ENCODE measurements at places on chromosomes 6 and 20. TPM values are rescaled to one million over a fixed set of nuclear protein-coding genes. Genes with fewer than 3 reads are reported as not detected.
A peak's percentile ranks its signal among the peaks of the same experiment; 100 is the strongest.

GRCh38 chr6:68339488-68340131, 295.5 kb upstream of the ADGRB3 start:
- no peak for DNase-seq

GRCh38 chr6:31299511-31299910, 27.6 kb upstream of the HLA-C start:
- DNase-seq: no peak

- DNase-seq: no peak
Measured at GRCh38 chr20:59322585-59323454, 22.4 kb downstream of the EDN3 start.

Gene HLA-G
- not detected for total RNA-seq

Gene DEFB132
- total RNA-seq: not detected

DNA sequence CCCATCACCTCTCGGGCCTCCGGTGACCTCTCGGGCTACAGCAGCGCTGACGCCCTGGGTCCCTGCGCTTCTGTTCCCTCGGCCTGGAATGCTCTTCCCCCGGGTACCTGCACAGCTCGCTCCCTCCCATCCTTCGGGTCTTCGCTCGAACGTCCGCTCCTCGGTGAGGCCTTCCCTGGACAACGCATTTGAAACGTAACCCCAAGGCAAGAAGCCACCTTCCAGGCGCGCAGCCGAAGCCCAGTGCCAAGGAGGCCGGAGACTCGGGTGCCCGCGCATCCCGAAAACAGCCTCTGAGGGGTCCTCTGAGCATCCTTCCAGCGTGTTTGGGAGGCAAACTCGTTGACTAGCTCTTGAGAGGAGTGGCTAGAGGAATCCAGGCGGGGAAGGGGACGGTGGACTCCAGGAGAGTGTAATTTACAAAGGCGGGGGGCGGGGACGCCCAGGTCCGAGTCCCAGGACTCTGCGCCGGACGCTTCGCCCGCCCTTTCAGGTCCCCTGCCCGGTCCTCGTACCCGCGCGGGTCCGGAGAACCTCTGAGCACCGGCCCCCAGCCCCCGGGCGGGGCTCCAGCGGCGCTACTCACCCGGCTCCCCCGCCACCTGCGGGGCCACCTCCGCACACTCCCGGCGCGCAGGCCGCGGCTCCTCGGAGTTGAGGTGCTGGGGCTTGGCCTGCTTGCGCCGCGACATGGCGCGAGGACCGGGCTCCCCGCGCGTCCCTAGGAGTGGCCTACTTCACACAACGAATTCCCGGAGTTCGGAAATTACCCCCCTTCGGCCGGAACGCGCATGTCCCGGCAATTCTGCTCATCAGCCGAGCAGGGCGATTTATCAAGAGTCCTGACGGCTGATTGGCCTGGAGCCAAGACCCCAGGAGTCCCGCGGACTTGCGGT, 86.8 kb downstream of the ZFP64 start:
- peak; percentile 12 for DNase-seq

Gene THBS2
- 13.6 TPM for total RNA-seq

Gene SLC17A9
- total RNA-seq: 28.1 TPM

DNA sequence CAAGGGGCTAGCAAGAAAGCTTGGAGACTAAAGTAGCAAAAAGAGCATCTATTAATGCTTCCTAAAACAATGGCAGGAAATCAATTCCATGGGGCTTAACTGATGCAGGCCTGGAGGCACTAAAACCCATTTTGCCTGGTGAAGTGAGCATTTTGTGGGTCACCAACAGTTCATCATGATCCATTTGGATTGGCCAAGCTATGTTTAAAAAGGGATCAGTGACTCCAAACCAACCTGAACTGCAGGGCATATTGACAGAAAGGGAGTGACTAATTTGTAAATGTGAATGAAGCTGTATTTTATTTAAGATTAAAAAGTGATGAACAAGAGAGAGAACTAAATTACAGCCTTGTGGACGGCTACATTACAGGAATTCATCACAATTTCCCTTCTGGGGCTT, 132.0 kb downstream of the PCSK2 start:
- no peak for DNase-seq

- no peak for DNase-seq
Measured at GRCh38 chr6:18897350-18897749, 510.2 kb downstream of the RNF144B start.

DNA sequence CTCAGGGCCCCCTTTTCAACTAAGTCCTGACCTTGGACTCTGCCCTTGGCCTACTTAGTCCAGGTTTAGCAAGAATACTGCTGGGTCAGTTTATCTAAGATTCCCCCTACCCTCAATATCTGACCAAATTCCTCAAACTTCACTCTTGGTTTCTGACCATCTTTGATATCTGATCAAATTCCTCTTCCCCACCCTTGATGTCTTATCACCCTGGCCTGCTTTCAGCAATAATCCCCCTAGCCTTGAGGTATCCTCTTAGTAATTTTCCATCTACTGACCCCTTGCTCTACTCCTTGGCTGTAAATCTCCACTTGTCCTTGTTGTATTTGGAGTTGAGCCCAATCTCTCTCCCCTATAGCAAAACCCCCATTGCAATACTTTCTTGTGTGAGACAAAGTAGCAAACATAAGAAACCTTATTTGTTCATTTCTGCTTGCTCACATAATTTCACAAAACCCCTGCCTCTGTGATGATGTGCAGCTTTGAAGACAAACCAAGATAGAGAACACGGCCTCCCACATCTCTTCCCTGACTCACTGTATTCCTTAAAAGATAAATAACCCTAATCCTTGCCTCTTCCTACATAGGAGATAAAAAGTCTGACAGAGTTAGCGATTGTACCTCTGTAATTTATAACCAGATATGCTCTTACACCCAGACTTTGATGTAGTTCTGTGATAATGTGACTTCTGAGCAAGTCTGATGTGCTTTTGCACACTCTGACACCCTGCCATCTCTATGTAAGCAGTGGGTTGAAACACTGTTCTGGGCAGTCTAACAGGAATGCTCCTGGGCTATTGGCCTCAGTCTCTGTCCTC, 13.8 kb upstream of the IYD start:
- no peak for DNase-seq

DNA sequence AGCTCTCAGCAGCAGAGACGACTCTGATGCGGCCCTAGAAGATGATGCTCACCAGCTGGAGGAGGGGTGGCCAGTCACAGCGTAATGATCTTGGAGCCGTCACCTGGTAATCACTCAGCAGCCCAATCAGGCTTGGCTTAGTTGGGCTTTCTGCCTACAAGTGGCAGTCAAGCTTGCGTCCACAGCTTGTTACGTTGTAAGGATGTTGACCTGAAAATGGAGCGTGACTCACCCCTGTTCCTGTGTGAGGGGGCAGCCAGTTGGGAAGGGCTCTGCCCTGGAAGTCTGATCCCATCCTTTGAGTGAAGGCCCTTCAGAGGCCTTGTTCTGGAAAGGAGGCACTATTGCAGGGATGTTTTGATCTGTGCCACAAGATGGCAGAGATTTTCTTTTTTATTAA, 49.8 kb downstream of the SPATA2 start:
- no peak for DNase-seq

Gene MATN4
- total RNA-seq: not detected

DNA sequence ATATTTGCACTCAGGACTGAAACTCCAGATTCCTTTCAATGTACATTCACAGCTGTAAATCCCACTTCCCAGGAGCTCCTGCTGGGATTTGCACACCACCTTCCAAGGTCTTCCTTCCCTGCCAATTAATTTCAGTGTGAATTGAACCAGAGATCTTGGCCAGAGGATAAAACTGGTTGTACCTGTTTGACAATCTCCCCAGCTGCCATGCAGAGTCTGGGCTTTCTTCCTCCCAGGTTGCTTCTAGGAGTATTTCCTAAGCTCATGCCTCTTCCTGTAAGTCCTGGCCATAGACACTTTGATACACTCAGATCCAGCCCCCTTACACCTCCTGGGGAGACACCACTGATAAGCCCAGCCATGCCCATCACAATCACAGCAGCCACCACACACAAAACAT, 15.6 kb downstream of the MAFB start:
- no peak for DNase-seq

Gene REPS1
- 33.2 TPM for total RNA-seq

Data from left colon (tissue), 2 donors.